ENCODE measurements at places on chromosomes 3 and 15.
A peak's percentile ranks its signal among the peaks of the same experiment; 100 is the strongest.

DNA sequence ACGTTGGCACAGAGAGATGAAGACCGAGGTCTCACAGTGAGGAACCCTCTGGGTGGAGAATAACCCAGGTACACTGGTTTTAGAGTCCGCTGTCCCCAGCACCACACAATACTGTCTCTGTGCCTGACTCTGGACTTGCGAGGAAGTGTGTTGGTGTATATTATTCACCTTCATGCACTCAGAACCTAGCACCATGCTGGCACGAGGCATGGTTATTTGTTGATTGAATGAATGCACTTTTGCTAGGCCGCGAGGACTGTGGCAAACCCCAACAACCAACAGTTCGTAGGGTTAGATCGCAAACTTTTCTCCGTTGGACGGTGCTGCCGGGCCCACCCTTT is 484 bp upstream of the C3orf52 start:
- no peak for DNase-seq

DNA sequence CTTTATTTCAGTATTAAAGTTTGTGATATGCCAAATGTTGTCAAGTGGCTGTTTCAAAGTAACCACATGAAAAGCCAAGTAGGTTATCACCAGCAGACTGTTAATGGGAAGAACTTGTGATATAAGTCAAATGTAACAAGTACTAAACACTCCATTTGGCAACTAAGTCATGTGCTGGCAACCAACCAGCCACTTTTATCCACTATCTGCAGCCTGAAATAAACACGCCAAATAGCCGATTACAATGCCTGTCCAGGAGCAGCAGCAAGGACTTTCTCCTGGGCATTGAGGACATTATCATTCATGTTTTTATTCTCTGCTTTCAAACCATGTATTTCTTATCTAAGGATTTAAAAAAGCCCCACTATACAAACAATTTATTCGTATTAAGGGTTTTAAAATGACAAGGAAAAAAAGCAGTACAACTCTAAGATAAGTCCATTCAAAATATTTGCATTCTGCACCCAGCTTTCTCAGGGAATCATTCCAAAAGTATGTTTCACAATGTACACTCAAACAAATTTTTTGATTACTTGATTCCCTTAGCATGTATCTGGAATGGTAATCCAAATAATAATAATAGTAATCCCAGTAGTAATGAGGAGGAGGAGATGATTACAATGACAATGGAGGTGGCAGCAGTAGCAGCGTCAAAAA is 448.6 kb downstream of the ERC2 start:
- no peak for DNase-seq

- no peak for DNase-seq
These were observed 63.2 kb upstream of the SPPL2A start for GRCh38 chr15:50828610-50829206.

GRCh38 chr3:4981294-4981664 is 2.0 kb downstream of the BHLHE40 start:
- no peak for DNase-seq

GRCh38 chr3:16509721-16510619 is 3.5 kb downstream of the RFTN1 start:
- DNase-seq: no peak

DNA sequence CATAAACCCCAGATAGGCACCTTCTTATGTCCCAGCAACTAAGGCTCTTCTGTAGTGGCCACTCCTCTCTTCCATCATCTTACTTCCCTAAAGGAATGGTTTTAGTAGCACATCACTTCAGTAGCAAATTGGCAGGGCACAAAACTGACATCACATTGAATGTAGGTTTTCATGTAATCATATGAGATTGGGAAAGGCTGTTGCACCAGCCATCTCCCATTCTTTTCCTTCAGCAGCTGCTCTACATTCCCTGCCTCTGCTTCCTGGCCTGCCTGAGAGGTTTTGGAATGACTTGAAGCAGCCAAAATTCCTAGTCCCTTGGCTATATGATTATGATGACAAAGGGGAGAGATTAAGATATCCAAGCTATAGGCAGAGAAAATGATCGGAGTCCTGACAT is 36.5 kb downstream of the NSUN3 start:
- DNase-seq: no peak

- DNase-seq: no peak
These were observed 186.7 kb upstream of the GADL1 start for GRCh38 chr3:31081018-31081662.

- no peak for DNase-seq
These were observed 146.2 kb upstream of the SEMA6D start for GRCh38 chr15:47570881-47571640.

DNA sequence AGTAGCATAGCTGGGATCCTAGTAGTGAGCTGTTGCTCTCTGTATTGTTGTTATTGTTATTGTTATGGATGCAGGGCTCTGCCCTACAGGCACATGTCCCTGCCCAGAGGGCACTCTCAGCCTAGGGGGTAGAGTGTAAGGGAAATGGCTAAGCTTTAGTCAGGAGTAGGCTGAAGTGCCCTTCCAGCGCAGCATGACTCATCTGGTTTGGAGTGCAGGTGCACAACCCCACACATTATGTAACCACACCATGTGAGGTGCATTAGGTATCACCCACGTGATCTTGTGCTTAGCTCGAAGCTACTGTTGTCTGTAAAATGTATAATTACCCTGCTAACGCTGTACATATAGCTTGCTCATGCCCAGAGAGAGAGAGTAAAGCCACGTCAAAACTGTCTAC is 48.3 kb upstream of the TIPARP start:
- DNase-seq: no peak

- no peak for DNase-seq
These were observed 56.7 kb downstream of the ITPR1 start for GRCh38 chr3:4549896-4550295.

DNA sequence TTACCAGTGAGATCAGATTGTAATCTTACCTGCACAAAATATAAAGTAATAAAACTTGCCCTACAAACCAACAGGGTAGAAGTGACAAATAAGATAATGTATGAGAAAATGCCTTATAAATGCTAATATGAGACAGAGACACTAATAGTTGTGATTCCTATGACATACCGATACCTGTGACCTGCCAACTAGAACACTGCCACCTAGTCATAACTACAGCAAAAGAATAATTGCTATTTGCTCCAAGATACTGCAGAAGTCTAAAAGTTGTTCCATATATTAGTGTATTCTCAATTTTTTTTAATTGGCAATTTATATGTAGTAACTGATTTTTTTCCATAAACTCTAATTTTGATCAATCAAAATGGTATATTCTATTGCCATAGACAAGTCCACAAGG is 25.3 kb upstream of the GP5 start:
- no peak for DNase-seq

DNA sequence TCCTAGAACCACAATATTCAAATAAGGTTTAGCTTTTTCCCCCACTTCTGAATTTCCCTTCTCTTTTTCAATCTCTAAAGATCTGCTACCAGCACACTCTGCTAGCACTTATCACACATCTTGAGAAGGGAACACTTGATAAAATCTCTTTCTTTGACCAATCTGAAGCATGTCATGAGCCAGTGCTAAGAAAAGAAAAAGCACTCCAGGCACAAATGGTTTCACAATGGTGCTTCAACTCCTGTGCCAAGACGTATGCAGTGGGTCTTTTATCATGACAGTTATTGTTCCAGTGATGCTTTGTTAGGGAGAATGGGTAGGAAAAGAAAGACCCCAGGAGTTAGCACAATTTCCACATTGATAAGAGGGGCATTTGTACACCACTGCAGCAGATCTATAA is 248.4 kb downstream of the ZNF385D start:
- DNase-seq: no peak

GRCh38 chr3:108022256-108023150 is 68.3 kb downstream of the CD47 start:
- DNase-seq: no peak

DNA sequence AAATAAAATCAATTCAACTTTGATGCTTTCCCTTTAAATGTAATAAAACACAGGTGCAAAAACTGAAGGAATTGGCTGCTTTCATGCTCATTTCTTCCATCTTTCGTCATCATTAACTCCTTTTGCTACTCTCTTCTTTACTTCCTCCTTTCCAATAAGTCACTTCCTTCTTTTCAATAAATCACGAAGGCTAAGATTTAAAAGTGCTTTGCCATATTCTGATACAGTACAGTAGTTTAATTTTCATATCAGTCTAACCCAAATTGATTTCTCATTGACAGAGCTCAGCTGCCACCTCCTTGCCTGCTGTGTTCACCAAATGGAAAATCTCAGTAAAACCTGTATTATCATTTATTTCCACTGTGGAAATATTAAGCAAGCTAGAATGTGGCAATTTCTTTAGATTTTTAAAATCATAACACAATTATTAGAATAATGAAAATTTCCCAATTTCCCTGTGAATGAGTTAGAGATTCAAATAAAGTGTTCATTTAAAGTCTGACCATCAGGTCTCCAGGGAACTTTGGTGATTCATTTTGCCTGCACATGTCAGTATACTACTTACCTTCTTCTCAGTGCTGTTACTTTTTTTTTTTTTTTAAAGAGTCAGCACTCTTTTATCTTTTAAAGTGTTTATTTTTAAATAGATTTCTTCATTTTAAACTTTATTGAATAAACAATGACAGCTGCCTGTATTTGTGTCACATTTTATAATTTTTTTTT is 41.6 kb downstream of the NANOGP8 start:
- no peak for DNase-seq

DNA sequence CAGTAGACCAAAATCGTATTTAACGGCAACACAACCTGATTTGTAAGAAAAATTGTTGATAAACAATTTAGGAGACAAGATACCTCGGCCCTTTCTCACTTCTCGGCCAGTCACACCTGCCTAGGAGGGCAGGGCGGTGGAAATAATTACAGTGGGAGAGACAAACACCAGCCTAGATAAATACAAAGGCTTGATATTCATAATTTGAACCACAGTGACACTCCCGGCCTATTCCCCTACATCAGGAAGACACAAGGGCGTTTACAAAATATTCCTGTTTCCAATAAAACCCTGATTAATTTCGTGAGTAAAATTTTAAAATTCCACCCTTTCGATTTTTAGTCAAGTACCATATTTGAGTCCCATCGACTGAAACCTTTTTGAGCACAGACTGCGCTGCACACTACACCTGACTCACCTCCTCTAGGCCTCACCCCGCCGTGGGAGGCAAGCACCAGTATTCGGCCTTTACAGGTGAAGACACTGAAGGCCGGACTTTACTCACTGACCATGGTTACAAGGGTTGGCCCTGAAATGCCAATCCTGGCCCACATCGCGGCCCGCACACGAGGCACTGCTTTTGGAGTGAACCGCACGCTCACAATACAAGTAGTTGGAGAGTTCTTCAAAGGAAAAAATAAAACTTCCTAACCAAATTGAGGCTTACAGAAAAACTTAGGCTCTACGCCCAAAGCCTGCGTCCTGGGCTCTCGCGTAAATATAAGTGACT is 794 bp downstream of the ARPP19 start:
- peak; percentile 30 for DNase-seq

DNA sequence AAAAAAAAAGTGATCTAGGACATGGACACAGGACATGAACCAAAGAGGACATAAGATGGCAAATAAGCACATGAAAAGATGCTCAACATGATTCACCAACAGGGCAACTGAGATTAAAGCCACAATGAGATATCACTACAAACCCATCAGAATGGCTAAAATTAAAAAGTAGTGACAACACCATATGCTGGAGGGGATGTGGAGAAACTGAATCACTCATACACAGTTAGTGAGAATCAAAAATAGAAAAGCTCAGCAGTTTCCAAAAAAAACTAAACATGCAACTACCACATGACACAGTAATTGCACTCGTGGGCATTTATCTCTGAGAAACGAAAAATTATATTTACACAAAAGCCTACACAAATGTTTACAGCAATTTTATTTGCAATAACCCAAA is 27.9 kb upstream of the ACKR4 start:
- no peak for DNase-seq

GRCh38 chr3:190863119-190863465 is 598 bp upstream of the GMNC start:
- DNase-seq: no peak

GRCh38 chr3:53478921-53479664 is 15.3 kb upstream of the CACNA1D start:
- no peak for DNase-seq

DNA sequence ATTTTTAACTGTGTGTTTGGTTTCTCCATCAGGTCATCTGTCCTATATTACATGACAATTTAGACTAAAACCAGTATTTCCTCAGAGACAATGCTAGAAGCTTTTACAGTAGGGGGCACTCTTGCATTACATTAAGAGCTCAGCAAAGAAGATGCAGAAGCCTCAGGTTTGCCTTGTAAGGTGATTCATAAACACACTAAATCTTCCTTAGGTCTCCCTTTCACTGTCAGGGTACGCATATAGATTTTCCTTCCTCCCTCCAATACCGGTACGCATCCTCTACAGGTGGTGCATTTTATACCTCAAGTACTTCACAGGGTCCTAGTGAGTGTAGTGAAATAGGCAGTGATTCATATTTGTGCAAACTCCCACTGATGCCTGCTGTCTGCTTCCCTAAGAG is 46.5 kb downstream of the CD86 start:
- no peak for DNase-seq

DNA sequence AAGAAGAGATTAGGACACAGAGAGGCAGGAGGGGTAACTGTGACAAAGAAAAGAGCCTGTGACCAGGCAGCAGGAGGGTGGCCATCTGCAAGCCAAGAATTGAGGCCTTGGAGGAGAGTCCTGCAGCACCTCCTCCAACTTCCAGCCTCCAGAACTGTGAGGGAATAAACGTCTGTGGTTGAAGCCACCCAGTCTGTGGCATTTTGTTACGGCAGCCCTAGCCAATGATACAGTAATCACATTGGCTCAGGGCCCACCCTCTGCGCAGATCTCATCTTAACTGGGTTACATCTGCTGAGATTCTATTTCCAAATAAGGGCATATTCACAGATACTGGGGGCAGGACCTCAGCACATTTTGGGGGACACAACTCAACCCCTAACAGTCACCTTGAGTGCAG is 11.3 kb downstream of the SELENOS start:
- no peak for DNase-seq

GRCh38 chr3:37729119-37729518 is 132.6 kb upstream of the CTDSPL start:
- DNase-seq: no peak

- no peak for DNase-seq
These were observed 212.0 kb downstream of the XXYLT1 start for GRCh38 chr3:195059006-195059350.

DNA sequence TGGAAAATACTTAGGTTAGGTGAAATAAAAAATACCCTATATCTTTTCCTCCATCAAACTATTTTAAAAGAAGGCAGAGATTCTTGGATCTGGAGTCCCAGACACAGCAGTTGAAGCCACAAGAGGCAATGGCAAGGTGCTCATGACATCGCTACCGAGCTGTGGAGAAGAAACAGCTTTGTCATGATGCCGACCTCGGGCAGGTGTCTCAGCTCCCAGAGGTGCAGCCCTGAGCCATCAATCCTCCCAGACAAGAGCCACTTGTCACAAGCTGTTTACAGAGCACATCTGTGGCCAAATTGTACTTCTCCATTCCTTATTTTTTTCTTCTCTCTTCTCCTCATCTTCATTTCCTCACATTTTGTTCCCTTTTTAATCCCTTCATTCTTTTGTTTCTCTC is 50.8 kb downstream of the GPR176 start:
- no peak for DNase-seq

All from activated T-helper 1 cell treated with anti-CD3 and anti-CD28 coated beads, Interleukin-2, amount 50 U/mL, for 16 hours (primary cell).